Mesendoderm (in vitro differentiated cells): ENCODE measurements at places on chromosomes 3 and 15.

DNA sequence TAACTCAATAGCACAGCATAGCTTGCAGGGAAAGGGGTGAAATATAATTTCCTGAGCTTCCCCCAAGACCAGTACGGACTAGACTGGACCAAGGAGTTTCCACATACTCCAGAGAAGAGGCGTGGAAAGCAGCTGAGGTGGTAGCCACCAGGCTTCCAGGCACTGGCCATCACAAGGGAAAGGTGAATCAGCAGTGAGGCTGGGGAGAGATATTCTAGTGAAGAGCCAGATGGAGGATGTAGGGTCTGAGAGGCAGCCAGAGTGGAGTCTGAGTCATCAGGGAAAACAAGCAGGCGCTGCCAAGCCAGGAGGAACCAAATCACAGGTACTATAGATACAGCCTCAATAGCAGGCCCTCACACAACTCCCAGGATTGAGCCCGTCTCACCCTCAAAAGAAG lies 9.6 kb upstream of the RASA2 start:
- DNase-seq = peak; percentile 41

DNA sequence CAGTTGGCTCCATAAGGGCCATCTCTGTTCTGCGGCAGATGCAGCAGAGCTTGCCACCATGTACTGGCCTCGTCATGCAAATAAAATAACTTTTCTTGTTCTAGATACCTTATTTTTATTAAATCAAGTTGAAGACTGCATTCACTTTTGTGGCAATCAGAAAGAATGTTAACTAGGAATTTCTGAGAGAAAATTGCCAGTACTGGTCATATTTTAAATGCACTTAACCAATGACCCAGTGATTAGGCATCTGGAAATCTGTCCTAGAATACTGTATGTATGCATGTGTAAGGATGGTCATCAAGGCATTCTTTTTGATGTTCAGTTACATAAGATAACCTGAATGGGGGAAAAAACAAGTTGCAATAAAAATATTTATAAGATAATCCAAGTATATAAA lies 34.2 kb upstream of the CSPG5 start:
- DNase-seq = no peak

- DNase-seq = no peak
Measured at GRCh38 chr15:99507016-99507503, 58.7 kb upstream of the MEF2A start.

DNA sequence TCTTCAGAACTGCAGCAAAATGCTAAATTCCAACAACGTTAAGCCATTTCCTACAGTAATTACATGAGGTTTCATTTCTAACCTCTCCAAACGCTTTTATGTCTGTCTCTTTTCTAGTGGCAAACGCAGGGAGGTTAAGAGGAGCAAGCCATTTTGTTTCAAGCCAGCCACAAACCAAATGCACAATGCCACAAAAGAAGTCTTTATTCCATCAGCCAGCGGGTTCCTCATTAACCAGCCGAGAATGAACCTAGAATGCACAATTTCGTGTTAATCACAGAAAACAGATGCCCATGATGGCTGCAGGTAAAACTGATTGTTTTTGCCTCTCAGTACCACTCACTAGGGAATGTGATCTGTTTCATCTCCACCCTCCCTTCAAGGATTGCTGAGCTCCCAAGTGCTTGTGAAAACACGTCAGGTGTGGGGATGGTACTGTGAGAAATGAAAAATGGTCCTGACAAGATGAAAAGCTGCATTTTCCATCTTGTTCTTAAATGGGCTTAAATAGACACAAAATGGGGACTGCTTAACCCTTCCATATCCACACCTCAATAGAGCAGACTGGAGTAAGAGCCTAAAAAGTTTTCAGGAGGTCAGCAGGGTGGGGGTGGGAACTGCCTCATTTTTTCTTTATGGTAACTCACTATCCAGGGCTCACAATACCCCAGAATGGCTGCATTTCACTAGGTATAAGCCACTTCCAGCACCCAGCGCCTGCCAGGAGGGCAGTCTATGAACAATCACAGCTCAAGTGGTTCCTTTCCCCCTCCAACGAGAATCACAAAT lies 277.1 kb downstream of the MAGI1 start:
- DNase-seq = no peak

GRCh38 chr15:96126859-96127258 lies 203.6 kb upstream of the NR2F2 start:
- DNase-seq = no peak

DNA sequence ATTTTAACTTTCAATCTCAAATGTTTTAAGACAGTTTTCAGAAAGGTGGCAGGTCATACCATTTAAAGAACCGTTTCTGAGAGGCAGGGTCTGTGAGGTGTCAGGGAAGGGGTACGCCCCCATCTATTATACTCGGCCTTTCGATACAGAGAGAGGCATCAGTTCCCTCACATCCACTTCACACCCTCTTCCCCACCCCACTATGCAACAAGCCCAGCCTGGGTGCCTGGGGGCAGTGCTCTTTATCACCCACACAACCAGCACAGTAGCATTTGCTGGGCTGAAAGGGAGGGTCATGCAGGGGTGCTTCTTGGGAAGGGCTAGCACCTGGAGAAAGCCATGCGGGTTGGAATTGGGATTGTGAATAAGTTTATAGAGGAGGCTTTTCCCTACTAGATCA lies 56.0 kb upstream of the KCNMB2 start:
- DNase-seq = no peak

DNA sequence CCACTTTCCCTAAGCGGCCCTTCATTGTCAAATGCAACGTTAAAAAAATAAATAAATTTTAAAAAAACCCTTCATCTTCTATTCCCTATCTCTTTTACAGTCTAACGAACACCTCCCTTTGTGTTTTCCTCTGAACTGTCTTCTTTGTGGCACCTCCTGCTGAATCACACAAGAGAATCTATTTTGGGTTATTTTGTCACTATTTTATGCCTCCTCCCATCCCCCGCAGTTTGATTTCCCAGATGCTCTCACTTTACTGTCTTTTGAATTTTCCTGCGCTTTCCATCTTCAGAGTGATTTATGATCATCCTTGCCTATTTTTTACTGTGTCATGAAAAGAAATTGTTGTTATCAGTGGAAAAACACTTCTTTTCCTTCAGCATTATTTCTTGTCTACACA lies 32.5 kb downstream of the RYR3 start:
- DNase-seq = no peak
